ENCODE measurements at places on chromosomes 1 and 21. TPM values are rescaled to one million over a fixed set of nuclear protein-coding genes. Genes with fewer than 3 reads are reported as not detected.

GRCh38 chr1:22689505-22689904 lies 21.1 kb upstream of the EPHB2 start:
- no peak for DNase-seq

DNA sequence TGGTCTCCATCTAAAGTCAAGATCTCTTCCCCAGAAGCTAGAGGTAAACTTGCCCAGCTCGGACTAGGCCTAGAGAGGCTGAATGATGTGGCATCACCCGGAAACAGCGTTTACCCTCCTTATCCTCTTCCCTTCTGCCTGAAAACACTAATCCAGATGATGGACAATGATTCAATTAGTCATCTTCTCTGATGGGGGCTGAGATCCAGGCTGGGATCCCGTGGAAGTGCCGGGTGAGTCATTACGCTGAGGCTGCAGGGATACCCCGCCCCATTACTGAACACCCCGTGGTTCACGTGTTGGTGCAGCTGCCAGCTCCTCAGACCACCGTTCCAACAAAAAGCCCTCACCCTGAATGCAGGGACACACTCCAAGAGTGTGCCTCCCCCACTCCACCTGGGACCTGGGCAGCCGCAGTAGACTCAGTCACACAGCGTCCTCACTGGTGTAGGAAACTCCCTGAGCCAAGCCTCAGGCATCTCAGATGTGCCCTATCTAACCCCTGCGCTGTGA lies 2.0 kb downstream of the S100A6 start:
- peak; percentile 49 for DNase-seq

DNA sequence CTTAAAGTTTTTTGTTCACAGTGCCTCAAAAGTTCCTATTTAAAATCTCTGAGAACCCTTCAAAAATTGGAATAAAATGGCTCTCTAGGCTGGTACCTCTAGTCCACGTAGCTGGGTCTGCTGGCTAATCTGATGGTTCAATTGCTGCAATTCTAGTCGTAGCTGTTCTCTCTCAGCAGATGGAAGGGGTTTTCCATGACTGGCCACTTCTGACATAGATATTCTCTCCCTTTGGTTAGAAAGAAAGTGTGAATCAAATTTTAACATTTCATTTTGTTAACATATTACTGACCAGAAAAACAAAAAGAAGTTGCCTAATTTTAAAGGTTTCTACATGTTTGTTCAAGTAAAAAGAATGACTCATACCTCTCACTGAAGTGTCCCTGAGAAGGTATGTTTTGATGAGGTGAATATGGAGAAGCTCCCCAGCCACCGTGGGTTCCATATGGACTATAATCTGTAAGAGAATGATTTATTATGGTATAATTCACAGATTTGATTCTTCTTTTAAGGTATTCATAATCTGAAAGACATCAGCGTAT lies 29.3 kb upstream of the SERPINC1 start:
- DNase-seq = no peak

GRCh38 chr1:244460197-244460596 lies 876 bp upstream of the CATSPERE start:
- DNase-seq = peak; percentile 20

DNA sequence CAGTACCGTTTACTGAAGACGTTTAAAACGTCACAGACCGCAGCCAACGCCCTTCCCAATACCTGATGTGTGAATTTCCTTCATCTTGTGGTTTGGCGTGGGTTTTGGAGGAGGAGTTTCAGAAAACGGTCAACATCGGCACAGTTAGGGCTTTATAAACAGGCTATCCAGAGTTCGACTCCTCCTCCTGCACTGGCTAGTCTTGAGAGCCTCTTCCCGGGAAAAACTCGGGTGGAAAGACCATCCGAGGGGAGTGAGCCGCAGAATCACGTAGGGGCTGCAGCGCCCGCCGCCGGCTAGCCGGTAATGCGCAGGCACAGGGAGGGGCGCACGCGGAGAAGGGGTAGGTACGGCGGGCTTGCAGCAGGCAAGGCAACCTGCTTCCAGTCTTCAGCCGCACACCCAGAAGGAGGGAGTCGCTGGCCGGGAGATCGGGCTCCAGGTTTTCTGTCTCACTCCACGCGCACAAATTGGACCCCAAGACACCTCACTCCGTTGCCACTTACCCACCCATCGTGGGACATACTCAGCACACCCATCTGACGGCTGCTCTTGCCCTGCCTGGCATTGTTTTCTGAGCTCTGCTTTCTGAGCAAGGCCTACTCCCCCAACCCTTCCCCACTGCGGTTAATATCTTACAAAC lies 25.4 kb downstream of the SLC19A2 start:
- DNase-seq = no peak

- DNase-seq = no peak
These were observed 8.4 kb downstream of the FOXE3 start for GRCh38 chr1:47424336-47424982.

Gene GPR52
- total RNA-seq = 2.6 TPM

DNA sequence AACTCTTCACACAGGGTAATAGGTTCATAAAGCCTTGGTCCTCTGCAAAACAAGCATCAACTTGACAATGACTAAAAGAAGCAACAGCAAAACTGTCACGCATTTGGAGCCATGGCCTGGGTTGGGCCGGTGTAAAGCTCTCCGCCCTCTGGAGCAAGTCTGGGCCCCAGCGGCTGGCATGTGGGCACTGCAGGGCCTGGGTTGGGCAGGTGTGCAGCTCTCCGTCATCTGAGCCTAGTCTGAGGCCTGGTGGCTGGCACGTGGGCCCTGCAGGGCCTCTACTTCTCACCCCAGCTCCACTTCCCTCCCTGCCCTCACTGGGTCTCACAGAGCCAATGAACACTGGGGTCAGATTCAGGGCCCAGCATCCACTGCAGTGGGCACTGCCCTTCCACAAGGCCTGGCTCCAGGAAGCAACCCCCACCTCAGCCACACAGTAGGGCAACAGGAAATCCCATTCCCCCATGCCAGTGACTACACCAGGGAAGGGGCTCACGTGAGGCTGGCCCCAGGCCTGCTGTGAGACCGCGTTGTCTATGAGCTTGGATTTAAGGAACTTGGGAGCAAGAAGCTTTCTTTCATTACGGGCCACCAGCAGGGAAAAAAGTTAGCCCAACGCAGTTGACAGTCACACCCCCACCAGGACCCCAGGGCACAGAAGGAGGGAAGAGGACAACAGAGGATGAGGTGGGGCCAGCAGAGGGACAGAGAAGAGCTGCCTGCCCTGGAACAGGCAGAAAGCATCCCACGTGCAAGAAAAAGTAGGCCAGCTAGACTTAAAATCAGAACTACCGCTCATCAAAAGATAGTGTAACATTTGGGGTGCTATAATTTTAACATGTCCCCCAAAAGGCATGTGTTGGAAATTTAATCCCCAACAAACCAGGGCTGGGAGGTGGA lies 52.7 kb downstream of the NPHP4 start:
- no peak for DNase-seq

Gene SLC9C2
- total RNA-seq = not detected

Gene PAQR6
- 1.8 TPM for total RNA-seq

DNA sequence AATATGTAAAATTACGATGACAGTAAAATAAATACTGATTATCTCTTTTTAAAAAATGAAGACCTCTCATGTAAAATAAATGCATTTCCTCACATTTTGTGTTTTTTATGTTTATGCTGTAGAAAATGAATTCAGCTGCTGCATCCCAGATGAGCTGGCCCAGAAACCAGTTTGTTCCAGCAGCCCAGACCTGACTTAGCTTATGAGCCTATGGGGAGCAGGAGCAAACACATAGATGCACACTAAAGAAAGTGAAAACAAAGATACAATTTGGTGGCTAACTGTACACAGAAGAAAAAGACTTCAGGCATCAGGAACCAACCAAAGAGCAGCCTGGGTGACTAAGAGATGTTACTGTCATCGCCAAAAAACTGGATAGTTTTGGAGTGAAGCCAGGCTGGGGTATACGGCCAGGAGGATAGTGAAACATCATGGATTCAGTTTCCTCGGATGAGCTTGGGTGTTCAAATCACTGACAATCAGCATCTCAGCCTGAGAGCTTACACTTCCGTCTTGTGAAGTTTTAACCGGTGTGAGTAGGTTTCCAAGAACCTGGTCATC lies 113.9 kb upstream of the BACE2 start:
- no peak for DNase-seq
